Dermis blood vessel endothelial cell (primary cell): ENCODE measurements at places on chromosomes 12 and 14. TPM values are rescaled to one million over a fixed set of nuclear protein-coding genes. Genes with fewer than 3 reads are reported as not detected.

The RHOF gene
- total RNA-seq, result 6.1 and 6.5 TPM in 2 replicates

The TAS2R46 gene
- total RNA-seq, result 2.4 and 3.6 TPM in 2 replicates

The HCAR1 gene
- total RNA-seq, result 0.05 TPM in 1 of 2 replicates, not detected in the other

The OAS3 gene
- 9.4 and 27.3 TPM in 2 replicates for total RNA-seq

The NELL2 gene
- total RNA-seq, result 0.51 TPM in 1 of 2 replicates, not detected in the other

The IL22 gene
- not detected in 2 replicates for total RNA-seq

The ADGRD1 gene
- 0.17 and 0.33 TPM in 2 replicates for total RNA-seq

The CTSG gene
- not detected in 2 replicates for total RNA-seq

The REC8 gene
- total RNA-seq, result 2.7 and 4.2 TPM in 2 replicates

The CCT2 gene
- total RNA-seq, result 223 and 259 TPM in 2 replicates

The TMCC3 gene
- total RNA-seq, result 27.8 and 34.5 TPM in 2 replicates

The KLHL33 gene
- 0.09 and 0.17 TPM in 2 replicates for total RNA-seq

The UBR7 gene
- 35.6 and 43.9 TPM in 2 replicates for total RNA-seq

The FMNL3 gene
- 101 and 121 TPM in 2 replicates for total RNA-seq

The TRIM9 gene
- total RNA-seq, result not detected in 2 replicates

The EML1 gene
- total RNA-seq, result 45.8 and 47.1 TPM in 2 replicates

The KRT77 gene
- total RNA-seq, result not detected in 2 replicates

The FBXO33 gene
- total RNA-seq, result 20.4 and 21.4 TPM in 2 replicates

The BBS10 gene
- total RNA-seq, result 12.8 TPM in 2 replicates

The ATF7 gene
- 12.9 and 14.9 TPM in 2 replicates for total RNA-seq

The PLEK2 gene
- 1.4 TPM in 2 replicates for total RNA-seq

The PTPRR gene
- total RNA-seq, result 0.33 TPM in 1 of 2 replicates, not detected in the other

The TMEM19 gene
- total RNA-seq, result 37.1 and 55.9 TPM in 2 replicates

The EID3 gene
- 5.4 and 6.8 TPM in 2 replicates for total RNA-seq

The CCDC198 gene
- 0.14 and 0.51 TPM in 2 replicates for total RNA-seq

The PPP4R4 gene
- total RNA-seq, result not detected in 2 replicates

The FERMT2 gene
- total RNA-seq, result 84.2 and 102 TPM in 2 replicates

The MIPOL1 gene
- total RNA-seq, result 9.5 and 13.0 TPM in 2 replicates

The SAMD4A gene
- 44.2 and 57.2 TPM in 2 replicates for total RNA-seq

The SDR9C7 gene
- total RNA-seq, result not detected in 2 replicates

The FAR2 gene
- total RNA-seq, result 43.7 and 61.9 TPM in 2 replicates

The ANKRD52 gene
- 23.0 and 31.5 TPM in 2 replicates for total RNA-seq

The PSMA6 gene
- 203 and 270 TPM in 2 replicates for total RNA-seq

The RPGRIP1 gene
- 0.33 TPM in 1 of 2 replicates, not detected in the other for total RNA-seq

The CELA1 gene
- not detected in 2 replicates for total RNA-seq

The GUCY2C gene
- not detected in 2 replicates for total RNA-seq

The RAD51B gene
- total RNA-seq, result 12.1 and 22.8 TPM in 2 replicates

The GOLGA5 gene
- total RNA-seq, result 35.1 and 36.7 TPM in 2 replicates

The SCNN1A gene
- 1.5 and 7.1 TPM in 2 replicates for total RNA-seq

The ASIC1 gene
- under 0.01 and 0.14 TPM in 2 replicates for total RNA-seq

The ABCD2 gene
- total RNA-seq, result not detected in 2 replicates
